ENCODE measurements at places on chromosomes 1 and 21.

- no peak for DNase-seq
Measured at GRCh38 chr21:33011462-33011861, 14.3 kb upstream of the OLIG2 start.

GRCh38 chr1:23807453-23807852, 6.9 kb upstream of the GALE start:
- DNase-seq = no peak

DNA sequence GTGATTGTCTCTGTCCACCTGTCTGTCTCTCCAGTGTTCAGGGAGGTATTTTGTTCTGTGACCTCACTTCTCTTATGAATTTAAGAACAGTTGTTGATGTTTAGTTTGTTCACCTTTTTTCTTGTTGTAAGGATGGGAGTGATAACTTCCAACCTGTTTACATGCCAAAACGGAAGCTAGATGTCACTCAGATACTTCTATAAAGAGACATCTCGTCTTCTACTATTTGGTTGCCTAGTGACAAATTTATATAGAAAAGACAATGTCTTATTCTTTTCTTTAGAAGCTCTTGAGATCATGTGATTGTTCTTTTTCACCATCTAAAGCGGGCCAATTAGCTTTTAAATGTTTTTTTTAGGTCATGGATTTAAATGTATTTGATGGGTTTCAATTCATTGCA, 33.8 kb downstream of the PRSS38 start:
- DNase-seq = no peak

- no peak for DNase-seq
Measured at GRCh38 chr1:6009120-6010040, 17.2 kb upstream of the NPHP4 start.

- no peak for DNase-seq
Measured at GRCh38 chr21:14056771-14057191, 154.0 kb downstream of the LIPI start.

DNA sequence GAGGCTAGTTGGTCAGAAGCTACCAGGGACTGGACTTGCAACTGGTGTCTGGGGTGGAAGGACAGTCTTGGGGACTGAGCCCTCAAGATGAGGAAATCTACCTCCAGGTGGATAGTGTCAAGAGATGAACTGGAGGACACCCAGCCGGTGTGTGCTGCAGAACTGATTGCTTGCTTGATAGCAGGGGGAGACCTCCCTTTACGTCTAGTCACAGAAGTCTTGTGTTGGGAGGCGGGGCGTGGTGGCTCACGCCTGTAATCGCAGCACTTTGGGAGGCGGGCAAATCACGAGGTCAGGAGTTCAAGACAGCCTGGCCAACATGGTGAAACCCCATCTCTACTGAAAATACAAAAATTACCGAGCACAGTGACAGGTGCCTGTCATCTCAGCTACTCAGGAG, 4.9 kb downstream of the RCC2 start:
- DNase-seq = no peak

- no peak for DNase-seq
Measured at GRCh38 chr1:230206207-230206606, 139.2 kb downstream of the GALNT2 start.

DNA sequence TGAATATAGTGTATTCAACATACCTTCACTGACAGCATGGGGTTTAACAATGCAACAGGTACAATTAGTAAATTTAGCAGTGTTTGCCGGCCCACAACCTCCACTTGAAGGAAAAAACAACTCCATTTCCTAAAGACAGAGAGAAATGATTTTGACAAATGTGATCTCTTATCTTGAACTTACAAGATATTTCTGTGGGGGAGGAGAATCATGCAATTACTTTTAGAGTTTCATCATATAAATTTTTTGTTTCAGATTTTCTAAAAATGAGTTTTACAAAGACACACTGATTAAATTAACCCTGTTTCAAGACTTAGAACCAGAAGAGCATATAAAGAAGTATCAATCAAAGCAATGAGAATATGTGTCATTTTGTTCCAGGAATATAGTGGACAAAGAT, 80.3 kb downstream of the NME7 start:
- DNase-seq = no peak

- DNase-seq = no peak
Measured at GRCh38 chr1:36174713-36175112, 18.8 kb downstream of the MAP7D1 start.

GRCh38 chr21:28602546-28602945, 390.1 kb downstream of the LTN1 start:
- DNase-seq = no peak

- no peak for DNase-seq
Measured at GRCh38 chr1:67731322-67731721, 46.3 kb downstream of the GADD45A start.

GRCh38 chr1:78649628-78650027, at the start of gene IFI44:
Gene IFI44 (plus strand): TSS chr1:78649831. CDS start chr1:78650196, 365 bp downstream.
- no peak for DNase-seq
